ENCODE measurements at places on chromosomes 3 and 15. TPM values are rescaled to one million over a fixed set of nuclear protein-coding genes. Genes with fewer than 3 reads are reported as not detected.

The CD96 gene
- total RNA-seq, result 323 TPM

DNA sequence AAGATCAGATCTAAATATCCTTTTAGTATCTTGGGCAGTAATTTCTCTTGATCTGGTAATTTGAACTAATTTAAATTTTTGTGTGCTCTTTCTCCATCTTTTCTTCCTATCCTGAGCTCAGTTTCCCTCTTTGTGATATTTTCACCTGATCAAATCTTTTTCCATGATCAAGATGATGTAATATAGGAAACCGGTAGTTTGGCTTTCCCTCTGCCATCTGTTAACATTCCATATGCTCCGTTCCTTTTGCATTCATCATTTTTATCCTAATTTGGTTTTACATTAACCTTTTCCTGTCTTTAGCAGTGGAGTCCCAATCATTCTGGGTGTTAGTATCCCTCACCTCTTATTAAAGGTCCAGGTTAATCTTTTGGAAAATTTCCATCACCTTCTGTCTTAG is 5.9 kb upstream of the ABHD6 start:
- no peak overlapping the region for H3K4me3 ChIP-seq
- peaks cover 50% of the 10 kb centered on the region for H3K27me3 ChIP-seq
- no peak overlapping the region for H3K27ac ChIP-seq
- DNase-seq, result no peak

DNA sequence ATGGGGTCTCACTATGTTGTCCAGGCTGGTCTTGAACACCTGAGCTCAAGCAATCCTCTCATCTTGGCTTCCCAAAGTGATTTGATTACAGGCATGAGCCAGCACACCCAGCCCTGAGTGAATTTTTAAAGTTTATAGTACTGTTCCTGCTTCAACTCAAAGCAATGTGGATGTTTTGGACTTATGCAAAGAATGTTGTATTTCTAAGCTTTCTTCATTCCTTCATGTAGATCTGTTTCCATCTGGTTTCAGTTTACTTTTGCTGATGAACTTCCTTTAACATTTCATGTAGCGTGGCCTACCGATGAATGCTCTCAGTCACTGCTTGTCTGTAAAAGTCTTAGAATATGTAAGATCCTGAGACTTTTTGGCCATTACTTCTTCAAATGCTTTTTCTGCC is 23.2 kb downstream of the NRG4 start:
- peaks cover 19% of the 10 kb centered on the region for H3K27me3 ChIP-seq
- H3K36me3 ChIP-seq, result no peaks in the 10 kb centered on the region
- no peaks in the 10 kb centered on the region for H3K4me1 ChIP-seq
- no peak for DNase-seq
- H3K27ac ChIP-seq, result no peak overlapping the region
- H3K4me3 ChIP-seq, result no peak overlapping the region

The FEZF2 gene
- not detected for total RNA-seq

DNA sequence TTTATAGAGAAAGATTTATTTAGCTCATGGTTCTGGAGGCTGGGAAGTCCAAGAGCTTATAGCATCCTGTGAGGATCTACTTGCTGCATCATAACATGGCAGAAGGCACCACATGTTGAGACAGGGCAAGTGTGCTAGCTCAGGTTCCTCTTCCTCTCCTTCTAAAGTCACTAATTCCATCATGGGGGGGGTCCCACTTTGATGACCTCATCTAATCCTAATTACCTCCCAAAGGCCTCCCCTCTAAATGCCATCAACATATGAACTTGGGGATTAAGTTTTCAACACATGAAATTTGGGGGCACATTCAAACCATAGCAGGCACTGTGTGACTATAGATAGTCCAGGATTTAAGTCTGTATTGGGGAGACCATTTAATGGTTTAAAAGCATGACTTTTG is 297.1 kb upstream of the ROPN1 start:
- no peak for DNase-seq
- H3K4me3 ChIP-seq, result no peak overlapping the region
- H3K36me3 ChIP-seq, result no peaks in the 10 kb centered on the region
- H3K4me1 ChIP-seq, result no peaks in the 10 kb centered on the region
- no peak overlapping the region for H3K27ac ChIP-seq
- H3K27me3 ChIP-seq, result peaks cover 24% of the 10 kb centered on the region

- DNase-seq, result no peak
- no peak overlapping the region for H3K4me3 ChIP-seq
- H3K27me3 ChIP-seq, result no peaks in the 10 kb centered on the region
Observed at GRCh38 chr3:143578810-143579435, 269.3 kb downstream of the SLC9A9 start.

The WWTR1 gene
- 1.9 TPM for total RNA-seq

The ADAMTSL3 gene
- total RNA-seq, result not detected

DNA sequence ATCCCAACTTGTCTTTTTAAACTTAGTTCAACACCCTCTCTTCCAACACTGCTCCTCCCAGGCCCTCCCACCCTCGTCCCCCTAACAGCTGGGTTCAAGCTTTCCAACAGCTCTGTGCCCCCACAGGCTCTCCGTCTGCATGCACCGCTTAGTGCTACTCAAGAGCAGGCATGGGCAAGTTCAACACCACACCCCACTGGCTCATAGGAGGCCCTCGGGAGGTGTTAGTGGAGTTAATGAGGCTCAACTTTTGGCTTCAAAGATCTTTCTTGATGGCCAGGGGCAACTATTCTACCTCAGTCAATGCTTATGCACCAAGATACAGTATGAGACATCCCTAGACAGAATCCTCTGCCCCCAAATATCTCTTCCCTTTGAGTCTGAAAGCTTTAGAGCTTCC is 114.4 kb downstream of the ANP32A start:
- H3K27ac ChIP-seq, result no peak overlapping the region
- H3K36me3 ChIP-seq, result no peaks in the 10 kb centered on the region
- H3K4me1 ChIP-seq, result no peaks in the 10 kb centered on the region
- H3K27me3 ChIP-seq, result no peaks in the 10 kb centered on the region
- no peak overlapping the region for H3K4me3 ChIP-seq

GRCh38 chr15:85782064-85782463 is 12.7 kb downstream of the KLHL25 start:
- no peak overlapping the region for H3K27ac ChIP-seq
- peaks cover 40% of the 10 kb centered on the region for H3K4me1 ChIP-seq

The TP63 gene
- 1.1 TPM for total RNA-seq

DNA sequence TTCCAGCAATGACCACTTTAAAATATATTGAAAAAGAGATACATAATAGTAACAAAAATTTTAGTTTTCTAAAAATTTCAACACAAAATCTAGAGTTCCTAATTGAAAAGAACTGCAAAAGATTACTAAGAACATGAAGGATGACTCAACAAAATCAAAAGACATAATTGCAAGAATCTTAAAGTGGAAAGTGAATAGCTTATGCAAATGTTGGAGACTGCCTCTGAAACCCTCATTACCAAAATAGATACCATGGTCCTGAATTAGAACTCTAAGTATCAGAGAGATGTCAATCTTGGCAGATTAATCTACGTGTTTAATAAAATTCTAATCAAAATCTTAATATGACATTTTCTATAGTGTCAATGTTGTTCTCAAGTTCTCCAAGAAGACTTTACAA is 60.7 kb upstream of the SGO1 start:
- no peak overlapping the region for H3K27ac ChIP-seq
- no peak overlapping the region for H3K4me3 ChIP-seq
- H3K36me3 ChIP-seq, result no peaks in the 10 kb centered on the region
- no peak for DNase-seq
- H3K4me1 ChIP-seq, result no peaks in the 10 kb centered on the region

GRCh38 chr15:82950746-82951370 is 1.7 kb downstream of the HOMER2 start:
- H3K4me1 ChIP-seq, result peaks cover 4% of the 10 kb centered on the region
- H3K4me3 ChIP-seq, result no peak overlapping the region
- H3K27ac ChIP-seq, result no peak overlapping the region
- H3K27me3 ChIP-seq, result peaks cover 27% of the 10 kb centered on the region
- peaks cover 11% of the 10 kb centered on the region for H3K36me3 ChIP-seq
- DNase-seq, result no peak

Data from activated CD4-positive, alpha-beta memory T cell treated with anti-CD3 and anti-CD28 coated beads, Interleukin-2, amount 10 ng/mL, durations not matched to agents 7 days and 5 days (primary cell).